ENCODE measurements at places on chromosomes 7 and 10. TPM values are rescaled to one million over a fixed set of nuclear protein-coding genes. Genes with fewer than 3 reads are reported as not detected.

DNA sequence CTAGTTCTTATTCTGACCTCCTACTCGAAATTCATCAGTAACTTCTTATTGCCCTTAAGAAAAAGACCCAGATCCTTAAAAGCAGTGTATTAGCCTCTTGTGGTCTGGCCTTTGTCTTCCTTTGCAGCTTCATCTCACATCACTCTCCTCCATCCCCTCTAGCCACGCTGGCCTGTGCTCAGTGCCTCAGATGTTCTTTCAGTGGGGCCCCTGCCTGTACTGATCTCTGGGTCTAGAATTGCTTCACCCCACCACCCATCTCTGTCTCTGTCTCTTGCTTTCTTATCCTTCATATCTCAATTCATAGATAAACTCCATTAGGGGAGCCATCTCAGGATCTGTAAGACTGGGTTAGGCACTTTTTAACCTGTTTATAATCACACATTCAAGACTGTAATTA is 1178.5 kb upstream of the C7orf33 start:
- DNase-seq = no peak

DNA sequence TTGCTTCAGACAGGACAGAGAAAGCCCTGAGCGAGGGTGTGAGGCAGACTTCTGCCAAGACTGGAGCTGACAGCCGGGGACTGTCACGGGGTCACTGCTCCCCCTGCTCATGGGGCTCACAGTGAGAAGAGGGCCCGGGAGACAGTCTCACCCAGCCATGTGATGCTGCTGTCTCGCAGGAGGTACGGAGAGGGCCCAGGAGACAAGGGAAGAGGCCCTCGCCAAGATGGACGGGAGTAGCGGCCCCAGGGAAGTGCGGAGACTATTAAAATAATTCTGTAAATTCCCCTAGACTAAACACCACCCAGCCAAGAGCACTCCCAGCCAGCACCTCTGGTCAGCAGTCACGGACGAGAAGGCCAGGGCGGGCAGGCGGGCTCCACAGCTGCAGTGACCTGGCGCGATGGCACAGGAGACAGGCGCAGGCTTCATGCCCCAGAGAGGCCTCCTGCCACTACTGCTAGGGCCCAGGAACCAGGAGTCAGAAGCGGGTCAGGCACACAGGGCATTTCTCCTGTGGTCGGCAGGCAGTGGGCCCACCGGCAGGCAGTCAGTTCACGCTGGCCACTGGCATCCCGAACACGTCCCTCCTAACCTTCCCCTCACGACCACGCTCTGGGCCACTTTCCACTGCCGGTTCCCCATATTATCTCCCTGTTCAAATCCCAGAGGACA is 24.1 kb downstream of the WDR86 start:
- no peak for DNase-seq

- DNase-seq = no peak
Measured at GRCh38 chr10:21261842-21262294, 263.6 kb downstream of the SKIDA1 start.

DNA sequence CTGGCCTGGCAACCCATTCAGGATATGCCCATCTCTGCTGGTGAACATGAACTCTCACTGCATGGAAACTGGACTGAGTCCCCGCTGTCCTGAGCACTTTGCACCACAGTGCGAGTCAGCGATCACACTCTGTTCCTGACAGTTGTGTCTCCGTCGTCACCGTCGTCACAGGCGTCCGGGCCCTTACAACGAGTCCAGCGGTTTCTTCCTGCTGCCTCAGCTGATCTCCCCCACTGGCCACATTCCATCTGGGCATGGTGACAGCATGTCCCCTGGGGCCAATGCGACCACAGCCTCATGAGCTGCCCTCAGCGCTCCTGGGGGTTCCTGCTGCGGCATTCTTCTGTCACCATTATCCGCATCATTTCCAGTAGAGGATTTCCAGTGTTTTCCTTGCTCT is 76.8 kb upstream of the KLF6 start:
- no peak for DNase-seq

GRCh38 chr10:48626986-48627731 is 22.3 kb upstream of the ARHGAP22 start:
- DNase-seq = no peak

DNA sequence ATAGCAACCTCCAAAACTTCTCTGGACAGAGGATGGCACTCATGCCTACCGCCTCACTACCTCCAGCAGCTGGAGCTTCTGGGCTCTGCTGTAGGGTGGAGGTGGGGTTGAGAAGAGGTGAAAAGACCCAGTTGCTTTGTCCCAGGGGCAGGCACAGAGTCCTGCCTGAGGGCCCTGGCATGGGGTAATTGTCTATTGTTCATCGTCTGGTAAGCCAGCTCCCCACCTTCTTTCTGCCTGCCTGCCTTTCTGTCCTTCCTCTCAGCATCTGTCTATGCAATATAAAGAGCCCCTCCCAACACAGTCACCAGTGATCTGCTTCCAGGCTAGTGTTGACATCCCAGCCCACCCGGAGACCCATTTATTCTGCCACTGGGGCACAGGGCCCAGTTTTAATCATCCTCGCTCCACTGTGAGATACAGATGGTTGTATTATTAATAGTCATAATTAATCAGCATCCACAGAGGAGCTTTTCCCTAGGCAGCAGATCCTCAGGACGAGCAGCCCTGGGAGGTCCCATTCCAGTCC is 39.0 kb downstream of the ZMIZ1 start:
- no peak for DNase-seq

- DNase-seq = no peak
Measured at GRCh38 chr7:41033500-41033899, 669.4 kb downstream of the INHBA start.

DNA sequence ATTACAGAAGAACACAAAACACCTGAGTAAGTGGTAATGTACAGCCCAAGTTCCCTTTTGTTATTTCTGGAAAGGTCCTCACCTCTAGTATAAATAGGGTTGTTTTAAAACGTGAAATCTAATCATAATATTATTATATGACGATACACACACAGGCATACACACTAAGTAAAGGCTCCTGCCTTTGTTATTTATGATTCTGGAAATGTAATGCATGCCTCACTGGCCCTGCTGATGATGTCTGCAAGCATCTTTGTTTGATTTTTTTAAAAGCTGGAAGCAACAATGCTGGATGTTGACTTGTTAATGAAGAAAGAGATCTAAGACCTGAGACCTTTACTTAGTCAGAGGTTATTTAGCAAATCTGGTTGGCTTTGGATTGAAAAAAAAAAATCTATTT is 307.4 kb upstream of the SORCS1 start:
- DNase-seq = no peak

DNA sequence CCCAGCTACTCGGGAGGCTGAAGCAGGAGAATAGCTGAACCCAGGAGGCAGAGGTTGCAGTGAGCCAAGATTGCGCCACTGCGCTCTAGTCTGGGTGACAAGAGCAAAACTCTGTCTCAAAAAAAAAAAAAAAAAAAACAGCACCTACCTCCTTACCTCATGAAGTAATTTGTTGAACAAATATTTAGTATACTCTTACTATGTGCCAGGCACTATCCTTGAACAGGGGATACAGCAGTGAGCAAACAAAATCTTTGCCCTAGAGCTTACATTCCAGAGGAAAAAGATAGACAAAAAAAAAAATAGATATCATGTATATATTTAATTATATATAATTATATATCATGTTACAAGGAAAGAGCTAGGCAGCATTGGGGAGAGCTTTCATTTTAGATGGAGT is 36.4 kb upstream of the HERPUD2 start:
- DNase-seq = no peak

DNA sequence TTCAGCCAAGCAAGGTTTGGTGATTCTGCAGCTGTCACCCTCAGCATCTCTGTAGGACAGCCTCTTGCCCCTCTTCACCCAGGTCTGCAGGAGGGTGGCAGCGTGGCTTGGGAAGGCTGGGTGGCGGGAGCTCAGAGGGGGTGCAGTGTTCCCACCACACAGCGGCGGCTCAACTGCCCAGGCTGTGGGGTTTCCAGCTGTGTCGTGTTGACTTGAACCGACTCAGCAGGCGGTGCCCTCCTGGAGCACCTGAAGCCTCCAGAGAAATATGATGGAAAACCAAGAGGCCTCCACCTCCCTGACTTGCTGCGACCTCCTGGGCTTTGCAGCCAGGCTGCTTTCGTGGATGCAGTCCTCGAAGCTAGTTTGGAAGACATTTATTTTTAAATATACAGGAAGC is 68.0 kb upstream of the KLF6 start:
- no peak for DNase-seq

The HOXA11 gene
- total RNA-seq = not detected

The NME8 gene
- 37.0 TPM for total RNA-seq

The COBL gene
- total RNA-seq = not detected

The VSTM2A gene
- not detected for total RNA-seq
